ENCODE measurements at places on chromosomes 6 and 20.

DNA sequence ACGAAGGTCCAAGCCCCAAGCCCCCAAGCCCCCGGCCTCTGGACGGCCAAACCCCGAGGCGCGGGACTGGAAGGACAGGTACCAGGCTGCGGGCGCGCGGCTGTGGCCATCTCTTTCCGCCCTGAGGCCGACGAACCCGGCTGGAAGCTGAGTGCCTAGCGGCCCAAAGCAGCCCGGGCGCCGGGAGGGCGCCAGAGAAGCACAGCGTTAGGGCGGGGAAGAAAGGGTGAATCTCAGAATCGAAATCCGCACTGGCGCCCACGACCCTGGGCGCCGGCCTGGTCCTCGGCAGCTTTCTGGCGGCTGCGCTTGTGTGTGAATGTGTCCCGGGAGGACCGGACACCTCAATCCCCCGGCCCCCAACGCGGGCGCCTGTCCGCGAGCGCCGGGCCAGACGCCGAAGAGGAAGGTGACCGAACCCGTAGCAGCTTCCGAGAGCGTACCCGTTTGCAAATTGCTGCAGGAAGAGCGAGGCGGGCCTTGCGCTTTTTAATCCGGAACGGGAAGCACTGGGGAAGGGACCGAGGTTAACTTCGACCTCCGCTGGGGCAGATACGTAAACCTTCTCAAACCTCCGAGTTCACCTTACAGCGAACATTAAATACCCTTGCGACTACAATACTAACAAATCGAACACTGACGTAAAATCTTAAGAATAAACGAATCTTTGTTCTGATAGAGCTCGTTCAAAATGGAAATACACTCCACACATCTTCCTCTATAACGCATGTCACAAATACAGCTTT lies 2.9 kb downstream of the NRN1 start:
- DNase-seq, result no peak

GRCh38 chr6:93163146-93163545 lies 256.2 kb downstream of the EPHA7 start:
- DNase-seq, result no peak

DNA sequence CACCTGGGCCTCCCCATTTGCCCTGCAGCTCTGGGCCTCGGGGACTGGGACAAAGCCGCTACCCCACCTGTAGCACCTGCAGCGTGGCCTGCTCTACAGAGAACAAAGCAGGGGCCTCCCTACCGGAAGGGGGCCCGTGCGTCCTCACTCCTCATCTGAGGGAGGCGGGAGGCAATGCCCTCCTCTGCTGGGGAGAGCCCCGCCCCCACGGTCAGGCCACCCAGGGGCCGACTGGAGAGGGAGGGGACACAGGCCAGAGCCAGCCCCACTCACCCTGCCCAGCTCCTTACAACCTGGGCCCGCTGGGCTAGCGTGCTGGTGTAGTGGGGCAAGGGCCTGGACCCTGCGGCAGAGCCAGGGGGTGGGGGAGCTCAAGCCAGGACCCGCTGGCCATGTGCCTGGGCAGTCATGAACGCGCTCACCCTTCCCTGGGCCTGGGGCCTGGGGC lies 8.0 kb downstream of the LAMA5 start:
- no peak for DNase-seq

- DNase-seq, result no peak
Measured at GRCh38 chr6:88376768-88377387, 210.7 kb upstream of the CNR1 start.

- no peak for DNase-seq
Measured at GRCh38 chr6:77143659-77144447, 319.4 kb downstream of the HTR1B start.

Measured in omental fat pad (tissue), 4 donors.